Globus pallidus (tissue), 1 donor: ENCODE measurements at places on chromosomes 5 and 9.

- DNase-seq: no peak
Observed at GRCh38 chr5:370959-371810, 49.7 kb downstream of the AHRR start.

GRCh38 chr9:20363233-20363632 is 259.1 kb downstream of the MLLT3 start:
- no peak for DNase-seq

DNA sequence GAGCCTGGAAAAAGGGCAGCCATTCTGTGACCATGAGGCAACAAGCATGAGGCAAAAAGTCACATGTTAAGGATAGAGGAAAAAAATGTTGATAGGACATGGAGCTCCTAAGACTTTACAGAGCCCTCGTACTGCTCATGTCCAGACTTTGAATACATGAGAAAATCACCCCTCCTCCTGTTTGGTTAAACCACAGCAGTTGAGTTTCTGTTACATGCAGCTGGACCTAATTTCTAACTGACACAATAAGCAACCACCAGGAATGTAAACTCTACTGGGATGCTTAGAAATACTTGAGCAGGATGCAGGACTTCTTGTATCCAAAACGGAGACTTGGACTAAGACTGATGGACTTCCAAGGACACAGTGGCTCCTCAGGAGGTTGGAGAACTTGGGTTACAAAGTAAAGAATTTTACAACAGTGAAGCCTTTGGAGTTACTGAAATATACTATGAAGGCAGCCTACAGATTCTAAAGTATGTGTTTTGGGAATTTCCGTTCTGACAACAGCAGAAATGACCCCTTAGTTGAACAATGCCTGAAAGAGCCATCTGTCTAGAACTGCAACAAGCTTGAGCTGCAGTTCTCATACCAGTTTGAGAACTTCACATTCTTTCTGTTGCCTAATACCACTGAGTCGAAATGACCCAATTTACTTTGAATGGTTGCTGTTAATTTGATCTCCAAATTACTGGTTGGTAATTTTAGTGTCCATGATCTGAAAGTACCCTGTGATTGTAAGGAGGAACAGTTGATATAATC is 268.9 kb downstream of the PIK3R1 start:
- no peak for DNase-seq

DNA sequence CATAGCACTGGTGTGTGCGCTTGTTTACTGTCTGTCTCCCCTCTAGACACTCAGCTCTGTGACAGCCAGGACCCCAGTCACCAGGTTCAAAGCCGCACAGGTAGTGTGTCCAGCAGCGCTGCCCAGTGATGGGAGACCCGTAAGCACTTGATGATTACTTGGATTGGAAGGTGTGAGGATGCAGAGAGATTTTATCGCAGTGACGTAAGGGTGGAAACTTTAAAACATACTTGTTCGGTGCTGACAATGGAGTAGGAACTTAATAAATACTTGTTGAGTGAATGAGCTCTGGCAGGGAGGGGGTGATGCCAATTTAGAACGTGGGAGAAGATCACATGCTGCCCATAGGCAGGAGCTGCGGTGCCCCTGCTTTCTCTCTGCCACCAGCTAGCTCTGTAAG is 99.2 kb upstream of the PITX1 start:
- no peak for DNase-seq

DNA sequence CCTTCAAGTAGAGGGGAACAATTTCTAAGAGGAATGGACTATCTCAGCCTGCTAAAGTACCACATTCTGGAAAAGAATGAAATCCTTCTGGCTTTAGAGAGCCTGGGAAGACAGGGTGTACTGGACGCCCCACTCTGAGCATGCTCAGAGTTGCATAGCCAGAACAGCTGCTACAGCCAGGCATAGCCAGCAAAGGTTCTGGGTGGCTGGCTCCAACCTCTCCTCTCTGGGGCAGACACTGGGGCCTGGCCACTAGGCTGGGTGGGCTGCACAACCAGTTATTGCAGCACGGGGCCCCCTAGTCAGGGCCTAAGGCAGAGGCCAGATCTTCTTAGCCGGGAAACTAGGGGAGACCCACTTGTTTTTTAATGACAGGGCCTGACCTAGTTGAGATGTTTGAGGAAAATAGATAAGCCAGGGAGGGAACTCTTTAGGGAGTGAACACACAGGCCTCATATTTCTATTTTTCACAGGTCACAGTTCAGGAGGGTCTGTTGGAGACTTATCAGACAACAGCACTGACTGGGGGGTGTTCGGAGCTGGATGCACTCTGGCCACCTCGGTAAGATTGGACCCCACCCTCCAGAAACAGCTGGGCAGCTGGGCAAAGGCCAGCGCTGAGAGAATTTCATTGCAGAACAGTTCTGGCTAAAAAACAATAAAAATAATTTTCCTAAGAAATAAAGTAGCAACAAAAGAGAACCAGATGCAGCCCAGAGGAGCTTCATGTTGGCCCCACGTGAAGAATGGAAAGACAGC is 142.9 kb downstream of the LPAR1 start:
- no peak for DNase-seq

DNA sequence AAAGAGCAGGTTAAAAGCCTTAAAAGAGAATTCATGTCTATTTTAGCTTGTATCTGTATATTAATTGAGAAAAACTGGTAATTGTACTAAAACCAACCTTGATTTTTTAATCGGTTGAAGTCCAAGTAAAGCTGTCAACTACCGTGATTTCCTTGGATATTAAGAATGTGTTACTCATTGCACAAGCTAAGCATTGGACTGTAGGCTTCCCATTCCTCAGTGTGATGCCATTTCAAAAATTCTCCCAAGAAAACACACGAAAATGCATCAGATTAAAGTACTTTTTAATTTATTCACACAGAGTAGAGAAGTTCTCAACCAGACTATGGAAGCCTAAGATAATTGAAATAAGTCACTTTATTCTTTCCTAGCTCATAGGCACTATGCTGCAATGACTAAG is 761.4 kb upstream of the TYRP1 start:
- DNase-seq: no peak

DNA sequence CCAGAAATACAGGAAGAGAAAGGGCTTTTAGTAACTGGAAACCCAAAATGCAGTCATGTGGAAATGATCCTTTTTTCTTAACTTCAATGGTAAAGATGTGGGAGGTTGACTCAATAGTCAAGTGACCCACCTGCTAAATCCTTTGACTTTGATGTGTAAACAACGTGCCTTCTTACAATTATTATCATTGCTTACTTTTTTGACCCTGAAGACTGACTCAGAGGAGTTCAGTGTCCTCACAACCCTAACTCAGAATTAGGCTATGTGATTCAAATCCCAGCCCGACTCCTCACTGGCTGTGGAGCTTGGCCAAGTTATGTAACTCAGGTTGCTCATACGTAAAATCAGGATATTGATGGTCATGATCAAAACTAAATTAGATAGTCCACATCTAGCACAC is 27.9 kb downstream of the ANXA1 start:
- no peak for DNase-seq

DNA sequence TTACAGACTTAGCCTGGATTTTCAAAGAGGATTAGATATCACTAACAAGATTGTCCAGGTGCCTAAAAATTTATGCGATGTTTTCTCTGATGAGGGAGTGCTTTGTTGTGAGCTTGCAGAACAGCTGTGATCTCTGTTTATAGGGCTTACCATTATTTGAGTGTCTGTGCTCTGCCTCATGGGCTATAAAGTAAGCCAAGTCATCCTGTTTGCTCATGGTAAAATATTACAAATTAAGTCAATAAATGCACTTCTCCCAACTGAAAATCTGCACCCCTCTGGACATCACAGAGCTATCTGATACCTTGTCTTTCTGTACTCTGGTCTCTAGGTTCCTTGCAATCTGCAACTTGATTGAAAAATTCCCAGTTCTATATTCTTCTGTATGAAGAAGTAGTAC is 293.4 kb upstream of the ACTBL2 start:
- DNase-seq: no peak

DNA sequence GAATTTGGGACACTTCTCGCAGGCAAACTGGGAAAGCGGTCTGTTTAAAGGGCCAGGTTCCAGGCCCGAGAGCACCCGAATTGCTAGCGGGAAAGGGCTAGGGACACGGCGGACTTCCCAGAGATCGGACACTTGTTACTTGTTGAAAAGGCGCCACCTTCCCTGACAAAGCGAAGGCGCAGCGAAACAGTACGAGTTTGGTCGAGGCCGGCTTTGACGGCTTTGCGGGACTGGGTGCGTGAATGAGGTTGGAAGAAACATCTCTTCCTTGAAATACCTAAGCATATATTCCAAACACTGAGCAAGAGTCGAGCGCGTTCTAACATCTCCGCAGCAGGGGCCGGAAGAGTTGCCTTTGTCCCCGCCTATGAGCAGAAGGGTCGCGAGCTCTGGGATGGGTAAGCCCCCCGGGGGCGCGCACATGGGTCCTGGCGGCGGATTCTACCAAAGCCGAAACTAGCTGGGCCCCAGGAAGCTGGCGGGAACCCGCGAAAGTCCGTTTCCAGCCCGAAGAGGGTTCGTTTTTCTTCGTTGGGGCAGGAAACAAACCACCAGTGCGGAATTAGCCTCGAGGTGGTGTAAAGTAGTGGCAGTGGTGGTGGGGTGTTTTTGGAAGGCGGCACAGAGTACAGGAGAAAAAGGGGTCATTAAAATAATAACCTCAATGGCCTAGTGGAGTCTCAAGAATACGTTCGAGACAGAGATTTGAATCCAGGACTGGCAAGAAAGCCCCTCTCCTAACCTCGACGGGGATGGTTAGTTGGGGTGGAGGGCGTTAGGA is 1.5 kb downstream of the GDNF start:
- DNase-seq: peak; percentile 62

GRCh38 chr5:143019614-143020515 is 249.7 kb downstream of the ARHGAP26 start:
- DNase-seq: no peak

DNA sequence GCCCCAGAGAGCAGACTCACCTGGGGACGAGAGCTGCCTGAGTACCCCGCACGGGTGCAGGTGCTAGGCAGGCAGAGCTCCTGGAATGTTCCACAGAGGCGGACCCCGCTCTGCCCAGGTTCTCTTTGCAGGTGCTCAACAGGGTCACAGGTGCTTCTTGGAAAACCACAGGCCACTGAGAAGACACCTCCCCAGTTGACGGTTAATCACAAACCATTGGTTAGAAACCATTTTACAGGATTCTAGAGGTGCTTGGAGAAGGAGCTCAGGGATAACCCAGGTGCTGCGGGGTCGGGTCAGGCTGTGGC is 17.3 kb upstream of the SLC6A19 start:
- DNase-seq: no peak

DNA sequence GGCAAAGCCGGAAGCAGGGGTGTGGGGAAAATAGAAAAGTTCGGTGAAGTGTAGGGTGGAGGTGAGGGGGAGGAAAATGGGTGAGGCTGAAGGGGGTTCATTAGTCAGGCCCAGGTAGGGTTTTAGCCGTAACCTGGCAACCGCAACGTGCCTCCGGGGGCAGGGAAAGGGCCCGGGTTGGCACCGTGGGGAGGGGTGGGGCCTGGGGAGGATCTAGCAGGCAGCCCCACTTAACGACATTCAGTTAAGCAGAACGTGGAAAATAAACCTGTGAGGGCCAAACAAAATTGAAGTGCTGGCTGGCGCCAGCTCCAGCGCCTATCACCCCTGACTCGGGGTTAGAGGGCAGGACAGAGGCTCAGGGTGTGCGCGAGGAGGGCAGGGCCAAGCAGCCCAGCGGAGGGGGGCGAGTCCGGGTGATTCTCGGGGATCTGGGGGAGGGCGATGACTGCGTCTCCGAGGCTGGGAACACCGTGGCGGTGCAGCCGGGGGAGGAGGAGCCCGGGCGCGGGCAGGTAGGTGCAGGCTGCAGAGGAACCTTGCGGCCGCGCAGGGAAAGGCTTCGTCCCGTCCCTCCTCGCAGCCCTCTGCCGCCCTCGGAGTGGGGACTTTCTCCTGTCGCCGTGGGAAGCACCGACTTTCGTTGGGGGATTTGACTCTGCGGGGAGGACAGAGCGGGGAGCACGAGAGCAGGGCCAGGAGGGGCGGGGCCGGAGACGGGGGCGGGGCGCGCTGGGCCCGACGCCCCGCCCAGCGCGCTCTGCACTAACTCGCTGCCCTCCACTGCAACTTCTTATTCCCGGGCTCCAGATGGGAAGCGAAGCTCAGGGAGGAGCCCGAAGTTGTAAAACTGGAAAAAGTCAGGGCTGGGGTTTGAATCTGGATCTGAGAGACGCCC is 5.1 kb downstream of the RGS14 start:
- DNase-seq: no peak

GRCh38 chr5:179342577-179342976 is 2.7 kb downstream of the ADAMTS2 start:
- DNase-seq: no peak

GRCh38 chr5:148125641-148126040 is 42.7 kb upstream of the SPINK14 start:
- DNase-seq: no peak
